ENCODE measurements at places on chromosomes 12 and 14. TPM values are rescaled to one million over a fixed set of nuclear protein-coding genes. Genes with fewer than 3 reads are reported as not detected.

The TAMALIN gene
- 12.5 TPM for total RNA-seq

The NTF3 gene
- total RNA-seq, result 2.4 TPM

The IL22 gene
- total RNA-seq, result not detected

DNA sequence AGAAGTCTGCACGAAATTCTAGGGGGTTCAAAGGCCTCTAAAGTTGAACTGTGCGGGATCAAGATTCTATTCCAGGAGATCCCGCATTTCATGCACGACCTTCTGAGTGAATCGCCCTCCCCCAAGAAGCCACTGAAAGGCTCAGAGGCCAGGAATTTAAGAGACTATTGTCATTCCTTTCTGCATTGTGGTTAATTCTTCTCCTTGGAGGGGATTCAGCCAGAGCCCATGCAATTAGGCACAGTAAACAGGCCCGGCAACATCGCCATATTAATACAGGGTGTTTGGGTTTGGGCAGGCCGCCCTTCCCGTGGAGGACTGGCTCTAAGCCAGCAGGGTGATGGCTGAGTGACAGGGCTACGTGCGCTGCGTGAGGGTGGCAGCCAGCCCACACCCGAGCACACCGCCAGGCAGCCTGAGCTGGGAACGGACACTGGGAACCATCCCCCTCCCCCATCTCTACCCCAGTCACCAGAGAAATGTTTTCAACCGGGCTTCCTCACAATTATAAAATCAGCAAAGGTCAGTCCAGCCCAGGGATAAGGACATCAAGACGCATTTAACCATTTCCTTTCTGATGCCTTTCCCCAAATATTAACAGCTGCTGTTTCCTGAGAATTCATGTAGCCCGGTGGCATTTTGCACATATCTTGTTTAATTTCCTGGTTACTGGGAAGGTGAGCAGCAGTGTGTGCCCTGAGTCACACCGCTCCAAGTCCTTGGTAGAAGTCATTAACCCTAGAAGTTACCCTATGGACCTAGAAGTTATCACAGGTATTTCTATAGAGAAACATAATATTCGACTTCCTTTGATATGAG, 12.5 kb downstream of the EGLN3 start:
- H3K27me3 ChIP-seq, result peaks cover 5% of the 10 kb centered on the region
- DNase-seq, result no peak
- H3K4me1 ChIP-seq, result peaks cover 7% of the 10 kb centered on the region
- H3K36me3 ChIP-seq, result no peaks in the 10 kb centered on the region
- no peak overlapping the region for H3K4me3 ChIP-seq

GRCh38 chr12:108793756-108794441, 62.6 kb upstream of the CORO1C start:
- H3K27ac ChIP-seq, result no peak overlapping the region
- H3K27me3 ChIP-seq, result no peaks in the 10 kb centered on the region
- peaks cover 4% of the 10 kb centered on the region for H3K4me1 ChIP-seq
- DNase-seq, result no peak
- H3K36me3 ChIP-seq, result peaks cover 20% of the 10 kb centered on the region
- H3K4me3 ChIP-seq, result no peak overlapping the region

DNA sequence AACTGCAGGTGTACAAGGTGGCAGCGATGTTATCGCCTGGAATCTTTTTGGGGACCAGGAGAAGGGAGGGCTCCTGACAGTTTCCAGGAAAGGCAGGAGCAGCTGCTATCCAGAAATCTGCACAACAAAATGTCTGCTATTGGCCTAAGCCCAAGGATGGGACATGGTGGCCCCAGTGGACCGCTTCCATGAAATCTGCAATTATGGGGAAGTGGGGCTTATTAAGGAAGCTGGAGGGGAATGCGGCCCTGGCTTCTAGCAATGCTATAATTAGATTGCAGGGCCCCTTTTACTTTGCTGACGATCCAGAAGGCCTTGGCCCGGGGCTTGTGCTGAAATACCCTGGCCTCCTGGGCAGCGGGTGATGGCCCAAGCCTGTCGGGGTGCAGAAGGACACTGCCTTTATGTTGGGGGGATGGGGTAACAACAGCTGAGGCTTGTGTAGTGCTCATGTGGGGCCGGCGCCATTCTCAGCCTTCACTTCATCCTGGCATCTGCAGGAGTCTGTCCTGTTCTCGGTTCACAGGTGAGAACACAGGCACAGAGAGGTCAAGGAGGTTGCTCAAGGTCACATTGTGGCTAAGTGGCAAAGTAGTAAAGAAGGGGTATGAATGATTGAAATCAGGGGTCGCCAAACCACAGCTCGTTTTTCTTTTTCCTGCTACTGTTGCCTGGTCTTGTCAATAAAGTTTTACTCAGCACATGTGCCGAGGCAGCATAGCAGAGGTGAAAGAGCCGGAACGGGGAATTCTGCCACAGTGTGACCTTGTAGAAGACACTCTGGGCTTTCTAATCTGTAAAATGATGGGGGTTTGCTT, 153.5 kb downstream of the RBM19 start:
- peaks cover 4% of the 10 kb centered on the region for H3K27me3 ChIP-seq
- H3K27ac ChIP-seq, result peak overlapping the region; percentile 69
- H3K4me3 ChIP-seq, result no peak overlapping the region
- H3K36me3 ChIP-seq, result peaks cover 2% of the 10 kb centered on the region
- H3K4me1 ChIP-seq, result peaks cover 4% of the 10 kb centered on the region

DNA sequence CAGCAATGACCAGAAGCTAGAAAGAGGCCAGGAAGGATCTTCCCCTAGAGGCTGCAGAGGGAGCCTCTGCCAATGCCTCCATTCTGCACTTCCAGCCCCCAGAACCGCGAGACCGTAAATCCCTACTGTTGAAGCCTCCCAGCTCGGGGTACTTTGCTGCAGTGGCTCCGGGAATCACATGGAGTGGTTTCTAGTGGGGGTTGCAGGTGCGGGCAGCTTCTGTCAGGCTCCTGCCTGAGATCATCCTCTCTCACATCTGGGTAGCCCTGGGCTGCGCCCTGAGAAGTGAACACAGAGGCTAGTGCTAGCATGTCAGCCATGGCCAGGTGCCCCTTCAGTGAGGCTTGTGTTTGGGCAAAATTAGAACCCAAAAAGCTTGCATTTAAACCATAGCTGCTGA, 67.3 kb downstream of the TSPAN9 start:
- H3K27ac ChIP-seq, result no peak overlapping the region
- DNase-seq, result no peak
- no peak overlapping the region for H3K4me3 ChIP-seq
- H3K36me3 ChIP-seq, result no peaks in the 10 kb centered on the region
- H3K27me3 ChIP-seq, result peaks cover 10% of the 10 kb centered on the region
- H3K4me1 ChIP-seq, result no peaks in the 10 kb centered on the region

- H3K27ac ChIP-seq, result no peak overlapping the region
- no peak overlapping the region for H3K4me3 ChIP-seq
- no peak for DNase-seq
- no peaks in the 10 kb centered on the region for H3K27me3 ChIP-seq
- no peaks in the 10 kb centered on the region for H3K4me1 ChIP-seq
- H3K36me3 ChIP-seq, result peaks cover 30% of the 10 kb centered on the region
Observed at GRCh38 chr12:57158665-57159064, 11.2 kb upstream of the LRP1-AS start.

- no peak overlapping the region for H3K4me3 ChIP-seq
- peaks cover 21% of the 10 kb centered on the region for H3K36me3 ChIP-seq
- no peak overlapping the region for H3K27ac ChIP-seq
- no peaks in the 10 kb centered on the region for H3K4me1 ChIP-seq
- no peaks in the 10 kb centered on the region for H3K27me3 ChIP-seq
Observed at GRCh38 chr12:27751386-27752047, 28.5 kb upstream of the KLHL42 start.

DNA sequence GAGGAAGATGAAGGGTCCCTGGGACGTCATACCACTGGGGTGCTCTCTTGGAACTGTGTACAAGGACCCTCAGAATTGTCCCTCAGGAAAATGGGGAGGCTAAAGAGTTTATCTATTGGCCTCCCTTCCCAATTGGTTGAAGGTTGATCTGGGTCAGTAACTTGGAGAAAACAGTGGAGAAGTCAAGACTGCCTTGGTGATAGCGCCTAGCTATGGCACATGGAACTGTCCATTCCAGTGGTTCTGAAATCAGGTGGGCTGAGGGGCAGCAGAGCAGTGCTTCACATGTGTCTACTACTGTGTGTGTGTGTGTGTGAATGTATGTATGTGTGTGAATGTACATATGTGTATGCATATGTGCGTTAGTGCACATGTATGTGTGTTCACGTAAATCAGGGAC, 316.1 kb downstream of the AACS start:
- no peak overlapping the region for H3K27ac ChIP-seq
- peaks cover under 1% of the 10 kb centered on the region for H3K4me1 ChIP-seq
- peak; percentile 17 for DNase-seq
- no peaks in the 10 kb centered on the region for H3K36me3 ChIP-seq

GRCh38 chr14:83827383-83827782, 1702.6 kb upstream of the FLRT2 start:
- H3K36me3 ChIP-seq, result no peaks in the 10 kb centered on the region
- H3K27ac ChIP-seq, result no peak overlapping the region
- H3K4me3 ChIP-seq, result no peak overlapping the region
- H3K27me3 ChIP-seq, result peaks cover 2% of the 10 kb centered on the region

DNA sequence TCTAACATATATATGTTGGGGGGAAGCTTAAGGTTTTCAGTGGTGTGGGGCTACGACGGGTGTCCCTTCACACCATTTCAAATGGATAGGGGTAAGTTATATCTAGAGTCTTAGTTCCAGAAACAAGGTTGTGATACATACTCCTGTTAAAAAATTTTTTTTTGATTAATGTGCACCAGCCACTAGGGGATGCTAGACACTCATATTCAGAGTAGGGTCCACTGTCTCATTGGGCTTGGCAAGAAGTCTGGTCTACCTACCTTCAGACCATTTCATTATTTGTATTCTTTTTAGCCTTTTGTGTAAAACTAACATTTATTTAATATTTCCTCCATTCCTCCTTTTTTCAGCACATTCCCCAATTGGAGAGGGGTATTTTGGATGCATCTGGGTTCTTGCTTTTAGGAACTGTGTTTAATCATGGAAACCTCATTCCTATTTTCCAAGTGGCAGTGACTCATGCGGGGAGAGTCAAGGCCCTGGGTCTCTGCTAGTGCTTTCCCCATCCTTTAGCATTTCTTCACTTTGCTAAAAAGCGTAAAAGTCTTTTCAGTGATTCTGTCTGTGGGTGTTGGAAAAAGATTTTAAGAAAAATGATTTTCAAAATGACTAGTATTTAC, 33.4 kb downstream of the ANO4 start:
- no peaks in the 10 kb centered on the region for H3K36me3 ChIP-seq
- DNase-seq, result no peak
- no peak overlapping the region for H3K4me3 ChIP-seq

DNA sequence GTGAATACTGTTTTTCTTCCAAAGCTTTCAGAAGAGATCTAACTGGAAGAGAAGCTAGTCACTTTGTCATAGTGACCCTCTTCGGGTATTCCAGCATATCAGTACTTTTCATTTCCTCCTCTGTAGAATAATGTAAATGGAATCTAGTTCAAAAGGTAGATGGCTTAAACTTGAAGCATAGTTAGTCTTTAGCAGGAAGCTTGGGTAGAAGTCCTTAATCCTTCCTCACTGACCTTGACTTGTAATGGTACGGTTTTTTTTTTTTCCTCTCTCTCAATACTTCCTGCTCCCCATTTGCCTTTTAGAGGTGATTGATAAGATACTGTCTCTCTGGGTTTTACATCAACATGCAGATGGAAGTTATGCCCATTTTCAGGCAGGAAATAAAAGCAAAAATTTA, 1.7 kb downstream of the FBXO34 start:
- no peaks in the 10 kb centered on the region for H3K27me3 ChIP-seq
- DNase-seq, result no peak
- peaks cover 51% of the 10 kb centered on the region for H3K4me1 ChIP-seq
- H3K27ac ChIP-seq, result peak overlapping the region; percentile 76

DNA sequence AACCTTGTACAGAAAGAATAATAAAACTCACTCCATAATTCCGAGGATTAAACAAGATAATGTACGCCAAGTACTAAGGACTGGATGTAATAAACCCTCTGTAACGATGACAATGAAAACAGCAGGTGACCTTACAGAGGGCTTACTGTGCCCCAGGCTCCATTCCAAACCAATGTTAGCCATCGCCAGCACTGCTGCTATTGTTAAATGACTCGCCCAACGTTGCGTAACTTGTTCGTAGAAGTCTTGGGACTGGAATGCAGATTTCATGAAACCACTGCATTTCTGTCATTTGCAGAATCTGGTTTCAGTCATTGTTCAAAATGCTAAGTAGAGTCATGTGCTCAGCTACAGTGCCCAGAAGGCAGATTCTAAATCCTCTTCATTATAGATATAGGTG, 728 bp upstream of the STON2 start:
- no peak for DNase-seq
- no peaks in the 10 kb centered on the region for H3K4me1 ChIP-seq
- H3K27me3 ChIP-seq, result no peaks in the 10 kb centered on the region
- no peak overlapping the region for H3K27ac ChIP-seq
- H3K4me3 ChIP-seq, result no peak overlapping the region

DNA sequence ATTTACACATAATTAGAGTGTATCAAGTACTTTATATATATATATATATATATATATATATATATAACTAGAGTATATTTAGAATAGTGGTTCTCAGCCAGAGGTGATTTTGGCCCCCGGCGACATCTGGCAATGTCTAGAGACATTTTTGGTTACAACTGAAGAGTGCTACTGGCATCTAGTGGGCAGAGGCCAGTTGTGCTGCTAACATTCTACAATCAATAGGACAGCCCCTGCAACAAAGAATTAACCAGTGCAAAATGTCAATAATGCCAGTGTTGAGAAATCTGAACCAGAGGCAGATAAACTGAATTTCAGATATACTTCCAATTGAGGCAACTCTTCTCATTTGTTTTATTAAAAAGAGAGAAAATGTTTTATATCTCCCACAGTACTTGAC, 8.9 kb downstream of the GTF2A1 start:
- no peak overlapping the region for H3K4me3 ChIP-seq
- no peak for DNase-seq
- no peak overlapping the region for H3K27ac ChIP-seq
- H3K36me3 ChIP-seq, result peaks cover 15% of the 10 kb centered on the region
- peaks cover 7% of the 10 kb centered on the region for H3K4me1 ChIP-seq

DNA sequence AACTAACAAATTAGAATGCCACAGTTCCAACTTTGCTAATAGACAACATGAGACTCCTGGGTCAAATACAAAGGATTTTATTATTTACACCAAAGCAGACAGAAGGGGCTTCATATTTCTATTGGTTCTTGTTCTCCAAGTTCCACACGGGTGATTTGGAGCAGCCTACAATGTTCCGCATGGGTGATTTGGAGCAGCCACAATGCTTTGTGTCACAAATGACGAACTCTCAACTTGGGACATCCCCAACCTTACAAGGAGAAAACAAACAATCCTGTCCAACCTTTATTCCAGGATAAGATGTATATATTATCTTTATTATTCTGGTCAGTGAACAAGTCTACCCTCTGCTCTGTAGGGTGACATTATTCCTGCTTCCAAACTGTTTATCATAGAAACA, 694.3 kb upstream of the MGAT4C start:
- H3K36me3 ChIP-seq, result no peaks in the 10 kb centered on the region
- no peaks in the 10 kb centered on the region for H3K4me1 ChIP-seq
- H3K4me3 ChIP-seq, result no peak overlapping the region
- H3K27me3 ChIP-seq, result no peaks in the 10 kb centered on the region
- H3K27ac ChIP-seq, result no peak overlapping the region
- DNase-seq, result no peak
